ENCODE measurements at places on chromosomes 6 and 20.
A peak's percentile ranks its signal among the peaks of the same experiment; 100 is the strongest.

- peak; percentile 49 for DNase-seq
These were observed 6.3 kb downstream of the SDCBP2 start for GRCh38 chr20:1322511-1323245.

DNA sequence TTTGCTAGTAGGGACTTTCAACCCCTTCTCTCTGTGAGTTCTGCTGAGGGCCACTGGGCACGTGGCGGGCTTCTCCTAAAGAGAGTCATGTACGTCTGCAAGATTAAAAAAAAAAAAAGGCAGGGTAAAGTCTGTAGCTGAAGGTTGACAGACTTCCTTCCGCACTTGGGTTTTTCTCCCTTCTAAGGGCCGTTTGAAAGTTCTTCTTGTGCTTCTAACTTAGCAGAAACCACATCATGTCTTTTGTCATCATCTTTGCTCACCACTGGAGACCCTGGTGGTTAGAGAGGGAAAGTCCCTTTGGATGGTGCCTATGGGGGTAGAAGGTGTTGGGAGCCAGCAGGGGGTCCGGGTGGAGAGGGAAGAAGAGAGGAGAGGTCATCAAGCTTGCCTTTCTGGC lies 31.4 kb downstream of the PRDM1 start:
- no peak for DNase-seq

DNA sequence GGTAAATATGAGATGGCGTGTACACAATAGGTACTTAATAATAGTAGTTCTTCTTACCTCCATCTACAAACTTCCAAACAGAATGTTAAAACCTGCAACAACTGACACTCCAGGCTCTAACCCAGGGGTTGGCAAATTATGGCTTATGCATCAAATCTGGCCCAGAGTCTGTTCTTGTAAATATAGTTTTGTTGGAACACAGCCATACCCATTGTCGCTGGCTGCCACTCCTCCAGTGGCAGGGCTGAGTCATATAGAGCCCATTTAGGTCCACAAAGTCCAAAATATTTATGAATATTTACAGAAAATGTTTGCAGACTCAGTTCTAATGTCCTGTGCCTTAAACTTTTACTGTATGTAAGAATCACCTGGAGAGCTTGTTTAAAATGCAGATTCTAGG lies 69.9 kb upstream of the BTBD3 start:
- DNase-seq: no peak

GRCh38 chr20:57293995-57294394 lies 27.6 kb upstream of the BMP7 start:
- no peak for DNase-seq

DNA sequence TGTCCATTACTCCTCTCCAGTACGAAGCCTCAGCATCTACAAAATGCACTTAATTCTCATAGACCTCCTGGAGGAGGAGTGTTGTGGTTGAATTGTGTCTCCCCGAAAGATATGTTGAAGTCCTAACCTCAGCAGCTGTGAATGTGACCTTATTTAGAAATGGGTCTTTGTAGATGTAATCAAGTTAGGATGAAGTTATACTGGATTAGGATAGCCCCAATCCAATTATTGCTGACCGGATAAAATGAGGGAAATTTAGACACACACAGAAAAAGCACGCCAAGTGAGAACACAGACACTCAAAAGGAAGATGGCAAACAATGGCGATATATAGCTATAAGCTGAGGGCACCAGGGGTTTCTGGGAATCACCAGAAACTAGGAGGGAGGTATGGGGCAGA lies 64.2 kb upstream of the FAM184A start:
- no peak for DNase-seq

DNA sequence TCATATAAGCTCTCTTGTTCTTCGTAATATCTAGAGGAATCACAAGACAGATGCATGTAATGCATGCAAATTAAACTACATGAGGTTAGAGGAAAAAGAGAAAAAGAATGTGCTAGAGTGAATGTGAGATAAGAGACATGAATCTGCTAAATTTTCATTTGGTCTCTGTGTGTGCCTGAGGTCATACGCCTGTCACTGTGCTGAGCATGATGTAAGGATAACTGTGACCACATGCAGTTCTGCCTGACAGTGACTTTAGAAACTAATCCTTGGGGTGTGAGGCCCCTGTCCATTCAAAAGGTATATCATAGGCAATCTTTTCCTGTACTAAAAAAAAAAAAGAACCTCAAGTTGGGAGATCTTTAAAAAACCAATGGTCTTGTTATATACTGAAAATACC lies 70.6 kb downstream of the SHPRH start:
- no peak for DNase-seq

DNA sequence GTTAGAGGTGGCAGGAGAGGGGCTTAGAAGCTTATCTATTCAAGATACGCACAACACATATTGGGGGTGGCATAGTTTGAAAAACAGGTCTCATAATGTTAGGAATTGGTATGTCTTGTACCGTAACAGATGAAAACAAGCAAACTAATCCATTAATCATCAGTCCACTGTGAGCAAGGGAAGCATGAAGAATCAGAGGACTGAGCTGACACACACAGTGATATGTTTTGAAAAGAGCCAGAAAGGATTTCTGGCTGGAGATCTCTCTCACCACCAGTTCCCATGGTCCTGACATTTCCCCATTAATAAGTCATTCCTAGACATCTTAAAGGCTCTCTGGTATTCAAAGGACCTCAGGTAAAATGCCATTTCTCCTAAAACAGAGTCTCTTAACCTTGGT lies 158.8 kb upstream of the PHACTR1 start:
- DNase-seq: no peak

- DNase-seq: no peak
These were observed 591.1 kb downstream of the PTPRT start for GRCh38 chr20:42598581-42598980.

DNA sequence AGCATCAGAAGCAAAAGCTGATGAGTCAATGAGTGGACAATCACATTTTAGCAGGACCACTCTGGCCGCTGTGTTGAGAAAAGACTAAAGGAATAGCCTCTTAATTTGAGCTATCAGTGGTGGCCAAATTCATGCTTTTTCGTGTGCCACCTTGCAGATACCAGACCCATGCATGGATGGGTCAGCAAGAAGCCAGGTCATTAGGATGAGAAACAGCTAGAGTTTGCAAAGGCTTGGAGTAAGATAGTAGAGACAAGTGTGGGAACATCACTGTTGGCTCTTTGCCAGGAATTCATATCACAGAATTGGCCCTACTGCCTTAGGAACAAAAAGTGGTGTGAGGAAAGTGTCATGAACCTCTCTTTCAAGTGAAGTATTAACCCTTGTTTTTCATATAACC lies 25.5 kb downstream of the MRAP2 start:
- DNase-seq: no peak

- no peak for DNase-seq
These were observed 27.0 kb downstream of the CBFA2T2 start for GRCh38 chr20:33516882-33517281.

- no peak for DNase-seq
These were observed 74.5 kb upstream of the ZNF184 start for GRCh38 chr6:27547157-27548075.

DNA sequence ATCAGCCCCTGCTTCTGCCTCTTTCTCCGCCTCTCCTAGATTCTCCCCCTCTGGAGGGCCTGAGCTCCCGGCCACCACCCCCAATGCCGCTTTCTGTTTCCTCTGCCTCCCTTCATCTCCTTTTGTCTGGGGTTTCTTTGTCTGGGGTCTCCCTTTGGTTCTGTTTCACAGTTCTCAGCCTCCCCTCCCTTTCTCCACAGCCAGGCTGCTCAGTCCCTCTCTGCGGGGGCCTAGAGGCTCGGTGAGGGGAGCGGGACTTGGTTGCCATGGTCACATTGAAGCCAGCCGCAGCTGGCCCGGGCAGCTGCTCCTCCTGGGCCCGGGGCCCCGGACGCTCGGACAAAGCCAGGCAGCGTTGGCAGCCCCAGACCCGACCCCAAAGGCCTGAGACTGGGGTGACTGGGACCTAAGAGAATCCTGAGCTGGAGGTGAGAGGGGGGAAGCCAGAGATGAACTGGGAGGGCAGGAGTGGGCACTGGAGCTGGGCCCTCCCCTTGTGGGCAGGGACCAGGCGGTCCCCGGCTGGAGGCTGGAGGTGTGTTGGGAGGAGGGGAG lies 3.5 kb upstream of the DDR1 start:
- DNase-seq: no peak

DNA sequence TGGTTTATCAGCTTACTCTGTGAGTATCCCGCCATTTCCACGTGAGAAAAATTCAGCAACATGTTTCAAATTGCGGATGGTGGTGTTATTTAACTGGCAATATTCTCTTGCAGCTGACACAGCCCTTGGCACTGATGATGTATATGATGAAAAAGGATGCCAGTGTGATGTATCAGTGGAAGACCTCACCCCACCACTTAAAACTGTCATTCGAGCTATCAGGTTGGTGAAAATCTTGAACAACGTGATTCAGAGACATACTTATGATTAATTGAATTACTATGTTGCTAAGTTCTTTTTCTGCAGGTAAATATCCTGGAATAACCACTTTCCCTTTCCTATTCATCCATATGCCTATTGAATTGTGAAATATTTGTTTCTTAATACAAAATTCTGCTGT lies 55.7 kb downstream of the KHDC1L start:
- no peak for DNase-seq

DNA sequence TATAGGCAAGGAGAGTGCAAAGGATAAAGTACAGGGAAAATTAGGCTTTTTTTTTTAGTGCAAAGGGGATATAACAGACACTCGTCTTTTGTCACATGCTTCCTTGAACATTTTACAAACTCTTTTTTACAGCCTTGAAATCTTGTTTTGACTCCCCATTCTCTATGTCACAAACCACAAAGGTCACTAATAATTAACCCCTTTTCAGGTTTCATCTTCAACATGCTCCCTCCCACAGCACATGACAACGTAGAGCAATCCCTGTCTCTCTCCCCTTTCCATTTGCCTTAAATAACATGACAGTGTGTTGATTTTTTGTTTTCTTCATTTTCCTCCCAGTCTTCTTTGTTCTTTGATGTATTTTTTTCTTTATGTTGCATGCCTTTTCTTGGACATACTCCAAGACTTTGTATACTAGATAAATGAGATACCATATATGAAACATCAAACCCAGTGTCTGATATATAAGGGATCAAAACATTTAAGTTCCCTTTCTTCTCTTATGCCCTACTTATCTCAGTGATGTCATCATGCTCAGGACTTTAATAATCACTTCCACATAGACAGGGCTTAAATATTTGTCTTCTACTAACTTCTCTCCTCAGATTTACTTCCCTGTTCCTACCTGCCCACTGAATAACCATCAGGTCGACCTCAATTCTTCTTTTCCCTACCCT lies 378.7 kb upstream of the HSF2 start:
- no peak for DNase-seq

DNA sequence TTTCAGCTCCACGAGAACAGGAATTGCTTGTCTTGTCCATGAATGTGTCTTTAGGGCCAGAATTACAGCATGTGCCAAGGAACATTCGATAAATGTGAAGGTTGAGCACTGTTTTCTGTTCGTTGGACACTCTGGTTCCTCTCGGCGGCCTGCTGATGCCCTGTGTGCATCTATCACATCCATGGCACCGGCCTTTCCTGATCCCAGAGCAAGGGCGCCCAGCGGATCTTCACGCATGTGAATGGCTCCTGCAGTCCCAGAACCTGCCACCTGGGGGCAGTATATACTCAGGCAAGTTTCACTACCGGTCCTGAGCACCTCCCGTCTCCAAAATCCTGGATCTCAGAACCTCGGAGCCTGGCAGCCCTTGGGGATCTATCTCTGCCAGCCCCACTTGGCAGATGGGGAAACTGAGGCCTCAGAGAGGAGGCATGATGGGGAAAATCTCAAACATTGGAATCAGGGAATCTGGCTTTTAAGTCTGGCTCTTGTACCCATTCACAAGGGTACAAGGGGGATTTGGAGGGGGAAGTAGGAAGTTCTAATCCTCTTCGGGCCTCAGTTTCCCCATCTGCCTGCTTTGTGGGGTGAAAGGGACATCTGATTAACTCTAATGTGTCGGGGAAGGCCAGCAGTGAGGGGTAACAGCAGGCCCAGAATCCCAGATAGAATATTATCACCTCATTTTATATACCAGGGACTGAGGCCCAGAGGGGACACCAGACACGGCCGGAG lies 4.3 kb upstream of the CEBPB start:
- DNase-seq: peak; percentile 56

GRCh38 chr6:88377976-88378568 lies 211.9 kb upstream of the CNR1 start:
- DNase-seq: no peak

DNA sequence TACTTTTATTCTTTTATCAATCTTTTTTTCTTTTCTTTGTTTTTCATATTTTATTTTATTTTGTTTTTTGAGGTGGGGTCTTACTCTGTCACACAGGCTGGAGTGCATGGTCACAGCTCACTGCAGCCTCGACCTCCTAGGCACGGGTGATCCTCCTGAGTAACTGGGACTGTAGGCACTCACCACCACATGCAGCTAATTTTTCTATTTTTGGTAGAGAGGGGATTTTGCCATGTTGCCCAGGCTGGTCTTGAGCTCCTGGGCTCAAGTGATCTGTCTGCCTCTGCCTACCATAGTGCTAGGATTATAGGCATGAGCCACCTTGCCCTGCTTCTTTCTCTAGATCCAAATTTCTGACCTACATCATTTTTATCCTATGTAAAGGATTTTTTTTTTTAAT lies 153.2 kb downstream of the CDKAL1 start:
- no peak for DNase-seq

- no peak for DNase-seq
These were observed 187.8 kb upstream of the JAG1 start for GRCh38 chr20:10861619-10862018.

DNA sequence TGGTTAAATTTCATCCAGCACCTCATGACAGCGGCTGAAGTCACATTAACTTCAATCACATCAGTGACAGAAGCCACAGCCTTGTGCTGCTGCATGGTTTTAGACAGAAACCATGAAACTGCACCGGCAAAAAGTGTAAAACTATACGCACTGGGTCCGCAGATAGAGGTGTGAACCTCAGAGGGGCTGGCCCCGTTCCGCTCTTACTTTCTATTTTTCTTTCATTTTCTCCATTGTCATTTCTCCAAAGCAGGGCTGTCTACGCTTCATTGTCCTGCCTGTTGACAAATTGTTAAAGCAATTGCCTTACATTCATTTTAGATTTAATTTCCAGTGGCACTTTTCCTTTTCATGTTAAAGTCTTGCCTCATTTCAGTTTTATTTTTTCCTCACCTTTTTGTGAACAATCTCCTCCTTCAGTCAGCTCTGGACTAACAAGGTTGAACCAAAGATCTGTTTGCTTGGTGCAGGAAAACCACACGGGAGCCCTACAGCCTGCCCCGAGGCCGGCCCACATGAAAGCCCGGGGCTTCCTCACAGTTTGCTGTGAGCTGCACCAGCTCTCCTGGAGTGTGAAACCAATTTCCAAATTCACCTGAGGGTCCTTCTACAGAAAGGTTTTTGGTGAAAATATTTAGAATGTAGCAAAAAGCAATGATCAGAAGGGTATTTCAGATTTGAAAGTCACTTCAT lies 63.7 kb downstream of the PRR18 start:
- no peak for DNase-seq

- DNase-seq: no peak
These were observed 371.9 kb upstream of the CHD6 start for GRCh38 chr20:41989935-41990635.

GRCh38 chr20:37317994-37318640 lies 27.8 kb upstream of the SRC start:
- no peak for DNase-seq

GRCh38 chr6:88301256-88301655 lies 135.1 kb upstream of the CNR1 start:
- DNase-seq: no peak

Measured in brain pericyte (primary cell).